NCI-H1436 (cell line): ENCODE measurements at places on chromosomes 7 and 10.

DNA sequence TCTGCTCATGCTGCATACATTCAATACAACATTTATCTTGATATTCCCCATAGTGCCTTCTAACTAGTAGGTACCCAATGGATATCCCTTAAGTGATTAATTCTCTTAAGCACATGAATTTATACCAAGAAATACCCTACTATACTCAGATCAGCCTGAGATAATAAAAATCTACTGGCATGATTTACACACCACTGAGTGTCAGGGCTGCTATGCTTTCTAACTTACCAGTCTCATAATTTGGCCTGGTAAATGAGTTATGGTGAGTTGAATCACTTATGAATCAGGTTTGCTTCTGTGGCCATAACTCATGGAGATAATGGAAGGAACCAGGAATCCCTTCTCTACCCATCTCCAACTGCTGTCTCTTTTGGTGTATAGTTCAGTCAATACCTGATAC is 122.8 kb downstream of the THSD7A start:
- DNase-seq, result no peak

DNA sequence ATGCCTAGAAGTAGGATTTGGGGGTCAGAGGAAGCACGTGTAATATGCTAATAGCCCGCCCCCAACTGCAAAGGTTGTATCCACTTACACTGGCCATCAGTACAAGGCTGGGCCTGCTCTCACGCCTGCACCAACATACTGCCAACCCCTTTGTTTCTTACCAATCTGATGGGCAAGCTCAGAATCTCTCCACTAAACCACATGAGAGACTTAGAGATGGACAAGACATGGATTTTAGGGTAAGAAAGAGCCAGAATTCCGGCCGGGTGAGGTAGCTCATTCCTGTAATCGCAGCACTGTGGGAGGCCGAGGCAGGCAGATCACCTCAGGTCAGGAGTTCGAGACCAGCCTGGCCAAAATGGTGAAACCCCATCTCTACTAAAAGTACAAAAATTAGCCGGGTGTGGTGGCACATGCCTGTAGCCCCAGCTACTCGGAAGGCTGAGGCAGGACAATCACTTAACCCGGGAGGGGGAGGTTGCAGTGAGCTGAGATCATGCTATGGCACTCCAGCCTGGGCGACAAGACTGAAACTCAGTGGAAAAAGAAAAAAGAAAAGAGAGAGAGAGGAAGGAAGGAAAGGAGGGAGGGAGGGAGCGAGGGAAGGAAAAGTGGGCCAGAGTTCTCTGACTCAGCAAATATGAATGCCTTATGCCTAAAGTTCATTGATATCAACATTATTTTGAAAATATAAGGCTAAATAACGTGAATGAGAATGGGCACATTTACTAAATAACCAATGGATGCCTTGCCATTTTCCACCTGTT is 162.2 kb downstream of the SLIT1 start:
- DNase-seq, result no peak

DNA sequence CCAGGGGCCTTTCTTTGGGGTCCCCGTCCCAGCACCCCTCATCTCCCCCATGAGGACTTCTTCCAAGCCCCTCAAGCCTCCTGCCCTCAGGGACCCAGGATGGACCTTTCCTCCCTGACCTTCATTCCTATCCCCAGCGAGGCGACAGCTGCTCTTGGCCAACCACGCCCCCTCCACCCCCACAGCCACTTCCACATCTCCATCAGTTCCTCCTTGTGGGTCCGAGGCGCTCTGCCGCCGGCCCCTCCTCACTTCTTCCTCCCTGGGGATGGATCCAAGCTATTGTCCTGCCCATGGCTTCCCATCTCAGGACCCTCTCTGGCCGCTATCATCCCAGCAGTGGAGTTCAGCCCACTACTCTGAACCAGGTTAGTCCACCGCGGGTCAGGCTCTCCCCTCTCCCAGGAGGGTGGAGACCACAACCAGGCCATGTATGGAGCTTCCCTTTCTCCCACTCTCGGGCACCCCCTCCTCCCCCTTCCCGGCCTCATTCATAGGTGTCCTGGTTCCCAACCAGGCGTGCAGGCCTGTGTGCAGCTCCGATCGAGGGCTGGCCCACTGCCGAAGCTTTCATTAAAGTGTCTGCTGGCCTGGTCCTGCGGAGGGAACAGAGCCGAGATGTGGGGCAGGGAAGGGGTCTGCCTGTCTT is 1.7 kb upstream of the SH2B2 start:
- DNase-seq, result no peak

- DNase-seq, result no peak
Measured at GRCh38 chr7:90706072-90706716, 110.1 kb downstream of the CDK14 start.

DNA sequence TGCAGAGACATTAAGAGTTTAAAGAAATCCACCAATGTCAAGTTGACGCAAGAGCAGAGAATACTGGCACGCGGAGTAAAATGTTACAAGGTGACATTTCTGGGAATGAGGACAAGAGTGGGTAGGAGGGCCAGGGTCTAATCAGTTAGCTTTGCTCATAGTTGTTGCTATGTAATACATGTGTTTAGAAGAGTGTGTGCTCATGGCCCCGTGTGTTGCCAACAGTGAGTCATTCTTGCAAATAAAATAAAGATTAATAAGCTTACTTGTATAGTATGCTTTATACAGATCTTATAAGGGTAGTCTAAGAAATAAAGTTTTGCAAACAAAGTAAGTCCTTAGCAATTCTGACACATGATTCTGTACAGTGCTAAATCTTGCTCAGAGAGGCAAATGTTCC is 64.5 kb downstream of the DNMBP start:
- no peak for DNase-seq

DNA sequence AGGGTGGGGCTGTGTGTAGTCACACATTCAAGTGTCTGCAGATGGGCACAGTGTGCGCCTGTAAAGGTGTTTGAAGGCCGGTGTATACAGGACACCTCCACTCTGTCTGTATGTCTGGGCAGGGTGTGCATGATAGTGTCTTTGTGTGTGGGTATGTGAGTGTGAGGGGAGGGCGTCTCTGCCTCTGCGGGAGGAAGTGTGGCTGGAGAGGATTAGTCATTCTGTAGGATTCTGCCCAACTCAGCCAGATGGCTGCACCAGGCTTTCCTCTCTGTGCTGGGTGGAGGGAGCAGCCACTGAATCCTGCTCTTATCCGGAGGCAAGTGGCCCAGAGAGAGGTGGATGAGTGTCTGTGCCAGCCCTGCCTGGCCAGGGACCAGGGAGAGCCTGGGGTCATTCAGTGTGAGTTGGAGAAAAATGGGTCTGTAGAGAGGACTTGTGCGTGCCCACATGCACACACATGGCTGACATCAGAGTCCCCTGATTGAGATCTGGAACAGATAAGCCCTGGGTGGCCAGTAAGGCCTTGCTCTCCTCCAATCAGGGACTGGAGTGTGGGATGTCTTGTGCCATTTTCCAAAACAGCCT is 1.7 kb downstream of the SFXN3 start:
- no peak for DNase-seq

GRCh38 chr10:77873536-77874380 is 52.8 kb downstream of the DLG5 start:
- peak; percentile 67 for DNase-seq

- DNase-seq, result no peak
Measured at GRCh38 chr10:24432478-24433416, 223.8 kb downstream of the KIAA1217 start.

DNA sequence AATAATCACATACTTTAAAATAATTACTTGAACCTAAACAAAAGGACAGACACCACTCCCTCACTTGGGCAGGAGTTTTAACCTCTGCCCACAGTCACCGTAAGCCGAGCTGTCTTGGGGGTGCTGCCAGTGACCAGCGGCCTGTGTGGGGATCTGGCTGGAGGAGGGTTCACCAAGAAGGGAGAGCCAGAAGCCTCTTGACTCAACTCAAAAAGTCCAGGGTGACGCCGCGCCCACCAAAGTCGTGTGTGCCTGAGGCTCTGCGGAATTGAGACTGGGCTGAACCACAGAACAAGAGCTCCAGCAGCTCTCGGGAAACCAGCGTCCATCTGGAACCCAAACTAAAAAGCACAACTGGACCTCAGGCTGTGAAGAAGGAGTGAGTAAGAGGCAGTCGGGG is 35.8 kb downstream of the ZFAND2A start:
- DNase-seq, result no peak

DNA sequence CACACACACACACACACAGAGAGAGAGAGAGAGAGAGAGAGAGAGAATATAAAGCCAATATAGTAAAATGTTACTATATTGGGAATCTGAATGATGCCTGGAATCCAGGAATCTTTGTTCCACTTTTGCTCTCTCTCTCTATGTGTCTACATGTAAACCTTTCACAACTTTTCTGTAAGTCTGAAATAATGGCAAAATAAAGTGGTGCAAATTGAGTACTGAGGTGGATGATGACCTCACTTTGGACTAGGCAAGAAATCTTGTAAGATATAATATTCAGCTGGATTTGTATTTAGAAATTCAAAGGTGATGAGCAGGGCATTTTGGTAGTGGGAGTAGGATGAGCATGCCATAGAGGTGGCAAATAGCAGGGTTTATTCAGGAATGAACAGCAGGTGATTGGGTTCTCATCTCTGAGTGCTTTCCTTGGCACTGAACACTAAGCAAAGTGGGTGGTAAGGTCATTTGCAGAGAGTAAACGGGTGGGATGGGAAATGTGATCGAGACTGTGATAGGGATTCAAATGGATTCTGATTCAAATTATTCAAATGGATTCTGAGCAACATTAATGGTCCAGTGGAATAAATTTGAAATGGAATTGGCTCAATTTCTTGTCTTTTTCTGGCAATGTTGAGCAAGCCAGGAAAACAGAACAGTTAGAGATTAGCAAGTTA is 9.7 kb upstream of the ANLN start:
- DNase-seq, result no peak

DNA sequence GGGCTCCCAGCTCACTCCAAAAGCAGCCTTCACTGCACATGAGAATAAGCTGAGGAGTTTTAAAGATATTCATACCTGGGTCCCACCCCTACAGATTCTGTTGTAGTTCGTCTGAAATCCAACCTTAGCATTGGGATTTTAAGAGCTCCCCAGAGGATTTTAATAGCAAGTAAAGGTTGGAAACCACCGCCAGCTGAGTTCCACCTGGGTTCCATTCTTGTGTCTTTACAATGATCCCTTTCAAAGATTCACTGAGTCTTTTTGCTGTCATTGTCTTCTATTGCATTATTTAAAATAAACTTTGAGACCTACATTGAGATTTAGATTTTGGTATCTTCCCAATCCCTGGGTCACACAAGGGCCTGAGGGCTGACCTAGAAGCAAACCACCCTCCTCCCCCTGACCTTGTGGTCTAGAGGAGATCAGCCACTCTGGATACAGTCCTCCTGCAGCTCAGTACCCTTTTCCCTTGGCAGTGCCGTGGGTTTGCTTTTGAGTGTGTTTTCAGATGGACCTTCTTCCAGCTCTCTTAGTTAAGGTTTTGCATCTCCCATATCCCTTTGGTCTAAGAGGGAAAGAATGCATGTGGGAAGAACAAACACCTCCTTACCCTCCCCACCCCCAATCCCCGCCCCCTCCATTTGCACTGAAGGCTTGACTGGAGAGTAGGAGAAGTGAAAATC is 22.6 kb upstream of the SIRT1 start:
- DNase-seq, result no peak

- DNase-seq, result no peak
Measured at GRCh38 chr7:1677206-1678080, 7.4 kb downstream of the ELFN1 start.

DNA sequence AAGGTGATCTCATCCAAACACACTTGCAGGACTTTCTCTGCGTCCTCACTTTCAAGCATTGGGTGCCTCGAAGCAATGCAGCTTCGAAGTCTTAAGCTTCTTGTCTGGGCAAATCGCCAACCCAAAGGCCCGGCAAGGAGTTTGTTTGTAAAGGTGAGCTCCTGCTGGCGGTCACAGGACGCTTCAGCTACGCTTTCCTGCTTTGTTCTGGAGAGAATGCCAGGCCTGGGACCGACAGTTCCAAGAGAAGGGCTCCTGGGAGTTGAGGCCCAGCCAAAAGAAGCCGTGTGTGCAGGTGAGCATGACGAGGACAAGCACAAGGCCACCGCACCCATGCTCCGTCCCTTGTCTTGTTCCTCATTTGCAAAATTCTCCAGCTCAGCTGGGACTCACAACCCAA is 106.6 kb upstream of the DOCK1 start:
- no peak for DNase-seq

GRCh38 chr7:17497136-17497535 is 198.7 kb downstream of the AHR start:
- no peak for DNase-seq

DNA sequence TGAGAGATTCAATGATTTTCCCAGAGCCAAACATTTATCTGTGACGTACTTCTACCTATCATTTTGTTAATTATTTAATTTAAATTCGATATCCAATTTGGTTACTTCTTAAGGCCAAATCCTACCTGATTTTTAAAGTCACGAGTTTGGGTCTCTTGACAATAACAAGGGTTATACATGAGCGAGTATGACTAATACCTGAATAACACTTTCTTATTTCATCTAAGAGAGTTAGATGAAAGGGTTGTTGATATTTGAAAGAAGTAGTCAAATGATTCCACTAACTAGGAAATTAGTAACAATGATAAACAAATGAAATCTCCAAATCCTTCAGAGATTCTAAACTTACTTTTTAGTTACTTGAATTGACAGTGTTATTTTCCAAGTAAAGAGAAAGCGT is 1086.9 kb downstream of the XPNPEP1 start:
- DNase-seq, result no peak

GRCh38 chr7:48424731-48425130 is 253.5 kb downstream of the ABCA13 start:
- DNase-seq, result no peak

GRCh38 chr7:2613098-2613930 is 18.5 kb upstream of the TTYH3 start:
- DNase-seq, result peak; percentile 61

DNA sequence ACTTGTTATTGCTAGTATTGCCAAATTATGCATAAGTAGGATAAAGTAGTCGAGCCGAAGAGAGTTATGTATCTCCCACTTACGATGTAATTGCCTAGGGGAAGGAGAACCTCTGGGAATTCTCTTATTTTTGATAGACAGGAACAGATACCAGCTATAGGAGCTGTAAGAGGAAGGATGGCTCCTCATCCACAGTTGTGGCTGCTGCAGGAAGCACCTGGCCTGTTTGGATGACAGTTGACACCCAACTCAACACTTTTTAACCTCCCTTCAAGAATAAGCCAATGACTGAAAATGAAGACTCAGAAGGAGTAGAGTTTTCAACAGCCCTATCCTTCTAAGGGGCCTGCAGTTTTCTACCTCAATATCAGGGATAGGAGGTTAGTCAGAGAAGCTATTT is 6.3 kb downstream of the DYDC1 start:
- DNase-seq, result no peak

DNA sequence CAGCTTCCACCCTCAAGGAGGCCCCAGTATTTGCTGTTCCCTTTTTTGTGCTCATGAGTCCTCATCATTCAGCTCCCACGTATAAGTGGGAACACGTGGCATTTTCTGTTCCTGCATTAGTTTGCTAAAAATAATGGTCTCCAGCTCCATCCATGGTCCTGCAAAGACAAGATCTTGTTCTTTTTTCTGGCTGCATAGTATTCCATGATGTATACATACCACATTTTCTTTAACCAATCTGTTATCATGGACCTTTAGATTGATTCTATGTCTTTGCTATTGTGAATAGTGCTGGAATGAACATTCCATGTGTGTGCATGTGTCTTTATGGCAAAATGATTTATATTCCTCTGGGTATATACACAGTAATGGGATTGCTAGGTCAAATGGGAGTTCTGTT is 17.0 kb downstream of the KRIT1 start:
- no peak for DNase-seq
